Stimulated activated CD4-positive, alpha-beta T cell treated with anti-CD3 and anti-CD28 coated beads, TNF-alpha, amount 100 ng/mL, for 48 hours (primary cell): ENCODE measurements at places on chromosomes 13 and 19.
A peak's percentile ranks its signal among the peaks of the same experiment; 100 is the strongest.

GRCh38 chr13:112134391-112135075 lies 67.6 kb downstream of the SOX1 start:
- DNase-seq, result no peak

DNA sequence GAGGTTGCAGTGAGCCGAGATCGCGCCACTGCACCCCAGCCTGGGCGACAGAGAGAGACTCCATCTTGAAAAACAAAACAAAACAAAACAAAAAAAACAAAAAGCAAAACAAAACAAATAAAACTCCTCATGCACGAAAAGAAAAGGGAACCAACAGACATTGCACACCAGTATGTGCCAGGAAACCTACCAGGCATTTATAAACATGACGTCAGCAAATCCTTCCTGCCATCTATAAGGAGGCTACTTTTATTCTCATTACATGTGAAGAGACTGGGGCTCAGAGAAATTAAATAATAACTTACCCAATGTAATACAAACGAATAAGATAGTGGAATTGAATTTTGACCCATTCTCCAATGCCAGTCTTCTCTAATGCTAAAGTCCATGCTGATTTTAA lies 197.2 kb downstream of the NUFIP1 start:
- no peak for DNase-seq

GRCh38 chr19:48674921-48675824 lies 2.4 kb upstream of the NTN5 start:
- DNase-seq, result peak; percentile 69

DNA sequence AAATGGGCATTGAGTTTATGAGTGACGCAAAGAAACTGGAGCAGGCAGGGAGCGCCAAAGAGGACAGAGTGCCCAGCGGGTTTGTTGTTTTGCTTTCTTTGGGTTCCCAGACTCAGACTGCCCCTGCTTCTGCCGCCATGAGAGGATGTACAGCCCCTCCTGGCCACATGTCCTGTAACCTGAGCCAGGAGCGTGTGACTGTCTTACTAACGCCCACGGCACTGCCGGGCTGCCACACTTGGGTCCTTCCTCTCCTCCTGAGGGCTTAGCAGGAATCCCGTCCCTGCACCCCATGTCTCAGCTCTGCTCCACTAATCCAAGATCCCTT lies 80.5 kb downstream of the GPR12 start:
- no peak for DNase-seq

DNA sequence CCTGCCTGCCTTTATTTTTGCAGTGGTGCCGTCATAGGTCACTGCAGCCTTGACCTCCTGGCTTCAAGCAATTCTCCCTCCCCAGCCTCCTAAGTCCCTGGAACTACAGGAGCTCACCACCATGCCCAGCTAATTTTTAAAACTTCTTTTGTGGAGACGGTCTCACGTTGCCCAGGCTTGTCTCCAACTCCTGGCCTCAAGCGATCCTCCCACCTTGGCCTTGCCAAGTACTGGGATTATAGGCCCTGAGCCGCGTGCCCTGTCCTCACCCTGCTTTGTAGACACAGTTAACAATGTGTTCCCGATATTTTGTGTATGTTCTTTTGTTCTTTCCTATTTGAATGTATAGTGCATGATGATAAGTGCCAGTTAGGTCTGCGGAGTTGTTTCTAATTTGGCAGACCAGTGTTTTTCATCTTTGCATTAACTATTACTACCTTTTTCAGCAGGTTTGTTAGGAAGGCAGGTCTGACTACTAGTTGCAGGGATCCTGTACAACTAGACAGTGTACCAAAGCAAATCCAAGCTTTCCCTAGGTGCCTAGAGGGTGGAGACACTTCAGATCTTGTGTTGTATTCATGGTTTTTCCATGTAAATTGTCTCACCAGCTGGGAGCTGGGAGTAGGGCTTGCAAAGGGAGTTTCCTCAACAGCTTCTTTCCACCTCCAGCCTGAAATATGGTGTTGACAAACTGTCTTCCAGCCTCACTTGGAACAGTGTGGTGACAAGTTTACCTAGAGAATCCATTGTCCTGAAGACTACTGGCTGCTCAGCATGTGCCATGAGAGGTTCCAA lies 9.5 kb upstream of the WTIP start:
- DNase-seq, result no peak

DNA sequence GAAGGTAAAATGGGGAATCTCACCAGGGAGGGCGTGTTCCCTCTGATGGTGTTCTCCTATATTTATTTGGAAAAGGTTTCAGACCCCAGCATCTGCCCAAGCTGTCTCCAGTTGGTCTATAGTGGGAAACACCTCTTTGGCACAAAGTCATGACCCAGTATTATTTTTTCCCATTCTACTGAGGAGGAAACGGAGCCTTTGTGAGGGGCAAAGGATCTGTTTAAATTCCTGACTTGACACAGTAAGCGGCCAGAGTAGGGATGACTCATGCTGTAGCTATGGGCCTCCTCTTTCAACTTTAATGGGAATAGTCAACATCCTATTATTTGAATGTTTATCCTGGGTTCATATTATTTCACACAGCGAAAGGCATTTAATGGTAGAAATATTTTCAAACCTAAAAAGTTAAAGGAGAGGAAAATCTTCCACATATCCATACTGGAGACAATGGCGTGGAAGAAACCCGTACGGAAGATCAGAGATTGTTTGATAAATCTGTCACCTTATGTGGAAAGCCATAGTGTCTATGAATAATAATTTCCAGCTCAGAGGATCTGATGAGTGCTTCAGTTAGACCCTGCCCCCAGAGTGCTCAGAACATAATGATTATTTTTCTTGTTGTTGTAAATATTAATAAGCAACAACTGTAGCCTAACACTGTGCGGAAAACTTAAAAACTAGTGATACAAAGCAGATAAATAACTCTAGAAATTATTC lies 126.0 kb downstream of the FOXO1 start:
- DNase-seq, result no peak

DNA sequence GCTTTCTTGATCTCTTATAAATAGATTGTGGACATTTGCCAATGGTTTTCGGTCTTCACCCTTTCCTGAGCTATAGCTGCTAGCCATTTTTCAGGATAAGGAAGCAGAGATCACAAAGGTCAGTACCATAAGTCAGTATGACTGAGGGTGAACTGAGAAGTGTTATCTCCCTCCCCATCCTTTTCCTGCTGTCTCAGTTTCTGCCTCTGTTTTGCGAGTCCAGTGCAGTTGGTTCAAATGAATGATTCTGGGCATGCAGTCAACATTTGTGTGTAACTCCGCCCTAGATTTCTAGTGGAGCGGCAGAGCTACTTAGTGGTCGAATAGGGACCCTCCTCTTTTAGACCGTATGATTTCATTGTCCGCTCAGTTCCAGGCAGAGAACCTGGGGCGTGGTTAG lies 460.8 kb upstream of the ARGLU1 start:
- no peak for DNase-seq

DNA sequence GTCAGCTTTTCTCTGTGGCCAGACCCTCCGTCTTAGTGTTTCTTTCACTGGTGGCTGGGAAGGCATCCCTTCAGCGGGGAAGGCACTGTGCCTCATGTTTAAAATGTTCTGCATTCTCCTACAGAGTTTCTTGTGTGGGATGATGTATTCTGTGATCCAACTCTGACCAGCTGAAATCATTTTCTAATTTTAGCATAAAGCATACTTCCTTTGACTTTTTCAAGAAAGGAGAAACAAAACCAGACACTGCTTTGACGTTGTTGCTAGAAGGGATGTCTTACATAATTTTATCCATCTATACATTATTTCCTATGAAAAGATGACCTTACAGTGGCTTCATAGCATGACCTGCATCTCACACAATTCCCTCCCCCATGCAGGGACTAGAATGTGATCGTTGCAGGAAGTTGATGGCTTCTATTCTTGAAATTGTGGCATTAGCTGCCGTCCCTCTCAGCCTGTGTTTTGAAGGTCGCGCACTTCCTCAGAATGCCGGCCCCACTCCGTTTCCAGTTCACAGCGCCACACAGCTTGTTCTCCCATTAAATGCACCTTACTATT lies 38.6 kb upstream of the TEX29 start:
- no peak for DNase-seq

- no peak for DNase-seq
These were observed 556 bp downstream of the CACTIN start for GRCh38 chr19:3625996-3626472.

- DNase-seq, result no peak
These were observed 5.0 kb downstream of the LRRC25 start for GRCh38 chr19:18392417-18392816.

GRCh38 chr19:22144394-22144793 lies 52.4 kb downstream of the ZNF676 start:
- no peak for DNase-seq

- DNase-seq, result no peak
These were observed 315.4 kb upstream of the MIR17HG start for GRCh38 chr13:91032104-91032503.

DNA sequence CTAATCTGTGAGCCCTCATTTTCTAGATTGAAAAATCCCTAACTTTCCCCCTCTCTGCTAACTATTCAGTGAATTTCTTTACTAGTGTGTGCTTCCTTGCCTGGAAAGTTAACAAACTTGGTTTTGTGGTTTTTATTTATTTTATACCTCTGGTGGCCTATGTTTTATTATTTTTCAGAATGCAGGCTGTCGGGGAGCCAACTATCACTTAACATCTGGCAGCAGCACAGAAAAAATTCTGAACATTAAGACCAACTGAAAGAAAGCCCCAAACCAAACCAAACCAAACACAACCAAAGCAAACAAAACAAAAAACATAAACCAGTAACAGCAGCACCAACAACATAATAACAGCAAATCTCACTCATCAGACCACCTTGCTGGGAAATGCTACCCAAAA lies 109.0 kb upstream of the KL start:
- no peak for DNase-seq

DNA sequence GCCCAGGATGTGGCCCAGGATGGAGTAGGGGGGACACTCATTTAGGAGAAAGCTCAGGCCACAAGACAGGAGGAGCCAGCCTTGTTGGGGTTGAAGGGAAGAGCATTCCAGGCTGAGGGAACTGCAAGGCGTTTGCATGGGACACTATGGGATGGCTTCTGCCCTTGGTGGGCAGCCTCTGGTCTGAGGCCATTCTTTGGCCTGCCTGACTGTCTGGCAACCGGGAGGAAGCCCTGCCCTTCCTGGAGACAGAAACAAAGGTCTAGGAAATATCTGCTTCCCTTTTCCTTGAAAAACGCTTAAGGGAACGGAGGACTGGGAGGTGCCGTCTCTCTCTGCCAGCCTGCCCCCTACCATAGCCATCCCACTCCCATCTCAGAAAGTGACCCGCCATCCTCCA lies 2.8 kb upstream of the ICAM1 start:
- DNase-seq, result no peak

GRCh38 chr19:28948566-28948965 lies 264.4 kb downstream of the UQCRFS1 start:
- DNase-seq, result no peak

GRCh38 chr13:25912961-25913360 lies 138.9 kb downstream of the SHISA2 start:
- DNase-seq, result no peak

DNA sequence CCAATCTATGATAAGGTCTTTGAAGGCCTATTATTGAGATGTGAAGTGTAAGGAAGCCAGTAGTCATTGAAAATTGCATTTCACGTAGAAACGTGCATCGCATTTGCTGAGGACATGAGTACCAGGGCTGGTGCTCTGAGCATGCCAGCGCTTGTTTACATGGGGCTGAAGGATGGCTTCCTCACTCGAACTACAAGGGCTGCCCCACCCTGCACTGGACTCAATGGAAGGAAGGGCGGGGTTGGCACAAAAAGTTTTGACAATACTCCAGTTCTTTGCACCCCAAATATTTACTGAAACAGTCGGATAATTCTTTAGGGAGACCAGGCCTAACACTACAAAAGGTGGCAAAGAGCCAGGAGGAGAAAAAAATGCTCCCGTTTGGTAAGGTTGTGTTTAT lies 28.9 kb upstream of the MED4 start:
- no peak for DNase-seq

GRCh38 chr19:46727757-46728156 lies 10.8 kb upstream of the PRKD2 start:
- DNase-seq, result no peak

DNA sequence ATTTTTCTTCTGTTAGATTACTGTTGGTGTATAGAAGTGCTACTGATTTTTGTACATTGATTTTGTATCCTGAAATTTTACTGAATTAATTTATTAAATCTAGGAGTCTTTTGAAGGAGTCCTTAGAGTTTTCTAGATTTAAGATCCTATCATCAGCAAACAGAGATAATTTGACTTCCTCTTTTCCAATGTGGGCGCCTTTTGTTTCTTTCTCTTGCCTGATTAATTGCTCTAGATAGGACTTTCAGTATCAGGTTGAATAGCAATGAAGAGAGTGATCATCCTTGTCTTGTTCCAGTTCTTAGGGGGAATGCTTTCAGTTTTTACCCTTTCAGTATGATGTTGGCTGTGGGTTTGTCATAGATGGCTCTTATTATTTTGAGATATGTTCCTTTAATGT lies 5.6 kb upstream of the CD33 start:
- DNase-seq, result no peak

DNA sequence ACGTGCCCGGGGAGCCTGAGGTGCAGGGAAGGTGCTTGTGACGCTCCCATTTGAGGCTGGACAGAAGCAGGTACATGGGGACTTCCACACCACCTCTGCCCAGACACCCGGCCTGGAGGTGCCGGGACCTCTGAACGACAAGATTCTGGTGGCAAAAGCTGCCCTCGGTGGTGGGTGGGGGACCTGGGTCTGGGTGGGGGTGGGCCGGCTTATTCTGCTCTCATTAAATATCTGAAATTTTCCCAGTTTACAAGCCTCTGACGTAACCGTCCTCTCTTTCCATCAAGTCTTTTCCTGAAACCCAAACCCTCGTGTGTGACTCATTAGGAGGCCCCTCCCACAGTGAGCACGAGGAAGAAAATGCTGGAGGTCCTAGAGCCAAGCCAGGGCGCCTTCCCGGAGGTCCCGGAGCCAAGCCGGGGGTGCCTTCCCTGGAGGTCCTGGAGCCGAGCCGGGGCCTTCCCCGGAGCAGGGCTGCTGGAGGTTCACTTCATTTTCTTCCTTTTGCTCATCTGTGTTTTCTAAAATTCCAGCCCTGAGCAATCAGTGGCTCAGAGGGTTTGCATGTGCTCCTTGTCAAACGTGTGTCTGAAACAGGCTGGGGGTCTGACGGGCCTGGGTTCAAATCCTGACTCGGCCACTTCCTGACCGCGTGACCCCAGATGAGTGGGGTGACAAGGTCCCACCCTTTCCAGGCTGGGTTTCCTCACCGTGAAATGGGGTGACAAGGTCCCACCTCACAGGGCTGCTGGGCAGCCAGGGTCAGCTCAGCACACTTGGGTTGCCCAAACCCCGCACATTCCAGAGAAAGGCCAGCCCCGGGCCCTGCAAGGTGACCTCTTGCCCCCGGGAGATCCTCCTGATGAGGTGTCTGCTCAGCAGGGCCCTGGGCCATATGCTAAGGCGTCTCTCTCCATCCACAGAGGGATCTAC lies 10.0 kb downstream of the CFD start:
- DNase-seq, result no peak
